ENCODE measurements at places on chromosomes 6 and 20. TPM values are rescaled to one million over a fixed set of nuclear protein-coding genes. Genes with fewer than 3 reads are reported as not detected.

The TRAPPC3L gene
- total RNA-seq, result 0.24 TPM

The CPXM1 gene
- total RNA-seq, result 4.3 TPM

The TREML2 gene
- 0.13 TPM for total RNA-seq

The BMP6 gene
- total RNA-seq, result 2.1 TPM

The LY6G5C gene
- 2.2 TPM for total RNA-seq

The CDH26 gene
- total RNA-seq, result 0.84 TPM

The ADGRF5 gene
- total RNA-seq, result 56.9 TPM

The SASH1 gene
- total RNA-seq, result 33.4 TPM
